HuH-7 (cell line): ENCODE measurements at places on chromosomes 13 and 19.

- DNase-seq: peak; percentile 12
Observed at GRCh38 chr13:62320129-62321108, 904.8 kb upstream of the PCDH20 start.

DNA sequence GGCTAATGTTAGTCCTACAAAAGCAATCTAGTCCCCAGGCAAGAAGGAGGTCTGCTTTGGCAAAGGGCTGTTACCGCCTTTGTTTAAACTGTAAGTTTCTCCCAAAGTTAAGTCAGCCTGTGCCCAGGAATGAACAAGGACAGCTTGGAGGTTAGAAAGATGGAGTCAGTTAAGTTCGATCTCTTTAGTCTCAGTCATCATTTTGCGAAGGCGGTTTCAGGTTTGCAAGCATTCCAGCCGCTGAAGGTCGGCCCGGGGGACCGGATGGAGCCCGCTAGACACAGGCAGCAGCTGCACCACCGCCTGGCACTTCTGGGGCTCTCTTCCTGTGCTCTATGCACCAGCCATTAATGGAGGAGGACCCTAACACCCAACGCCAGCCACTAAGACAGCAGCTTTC is 91.3 kb downstream of the STK24 start:
- DNase-seq: no peak

DNA sequence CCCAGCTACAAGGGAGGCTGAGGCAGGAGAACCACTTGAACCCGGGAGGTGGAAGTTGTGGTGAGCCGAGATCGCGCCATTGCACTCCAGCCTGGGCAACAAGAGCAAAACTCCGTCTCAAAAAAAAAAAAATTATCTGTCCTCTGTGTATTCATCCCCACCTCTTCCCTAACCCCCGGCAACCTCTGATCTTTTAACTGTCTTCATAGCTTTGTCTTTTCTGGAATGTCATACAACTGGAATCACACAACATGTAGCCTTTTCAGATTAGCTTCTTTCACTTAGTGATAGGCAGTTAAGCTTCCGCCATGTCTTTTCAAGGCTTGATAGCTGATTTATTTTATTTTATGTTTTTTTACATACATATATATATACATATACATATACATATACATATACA is 8.4 kb upstream of the S1PR5 start:
- no peak for DNase-seq

DNA sequence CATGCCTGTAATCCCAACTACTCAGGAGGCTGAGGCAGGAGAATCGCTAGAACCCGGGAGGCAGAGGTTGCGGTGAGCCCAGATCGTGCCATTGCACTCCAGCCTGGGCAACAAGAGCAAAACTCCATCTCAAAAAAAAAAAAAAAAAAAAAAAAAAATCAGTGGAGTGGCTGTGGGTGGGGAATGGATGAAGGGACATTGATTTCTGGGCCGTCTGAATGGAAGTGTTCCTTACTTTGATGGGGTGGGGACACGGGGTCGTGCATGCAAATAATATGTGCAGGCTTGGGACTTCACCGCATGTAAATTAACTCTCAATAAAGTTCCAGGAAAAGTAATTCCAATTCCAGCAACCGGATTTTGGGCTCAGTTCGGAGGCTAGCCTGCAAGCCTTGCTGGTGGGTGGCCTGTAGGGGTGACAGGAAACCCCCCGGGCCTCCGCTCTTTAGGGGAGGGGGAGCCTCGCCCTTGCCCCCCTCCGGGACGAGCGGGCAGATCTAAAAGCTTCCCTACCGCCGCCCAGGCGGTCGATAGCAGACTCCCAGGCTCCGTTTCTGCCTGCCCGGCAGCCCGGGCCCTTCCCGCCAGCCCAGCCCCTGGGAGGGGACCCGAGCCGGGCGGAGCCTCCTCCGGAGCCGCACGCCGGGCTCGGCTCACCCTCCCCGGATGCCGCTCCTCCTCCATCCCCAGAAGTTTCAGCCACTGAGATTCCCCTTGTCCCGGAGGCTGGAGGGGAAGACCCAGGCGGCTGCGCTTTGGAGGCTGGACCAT is 48.0 kb upstream of the ADGRE5 start:
- peak; percentile 60 for DNase-seq

- no peak for DNase-seq
Observed at GRCh38 chr19:38252941-38253691, 3.1 kb downstream of the PPP1R14A start.

GRCh38 chr13:37984357-37984756 is 114.8 kb upstream of the TRPC4 start:
- DNase-seq: no peak

- no peak for DNase-seq
Observed at GRCh38 chr19:6164906-6165531, 29.6 kb downstream of the ACSBG2 start.

DNA sequence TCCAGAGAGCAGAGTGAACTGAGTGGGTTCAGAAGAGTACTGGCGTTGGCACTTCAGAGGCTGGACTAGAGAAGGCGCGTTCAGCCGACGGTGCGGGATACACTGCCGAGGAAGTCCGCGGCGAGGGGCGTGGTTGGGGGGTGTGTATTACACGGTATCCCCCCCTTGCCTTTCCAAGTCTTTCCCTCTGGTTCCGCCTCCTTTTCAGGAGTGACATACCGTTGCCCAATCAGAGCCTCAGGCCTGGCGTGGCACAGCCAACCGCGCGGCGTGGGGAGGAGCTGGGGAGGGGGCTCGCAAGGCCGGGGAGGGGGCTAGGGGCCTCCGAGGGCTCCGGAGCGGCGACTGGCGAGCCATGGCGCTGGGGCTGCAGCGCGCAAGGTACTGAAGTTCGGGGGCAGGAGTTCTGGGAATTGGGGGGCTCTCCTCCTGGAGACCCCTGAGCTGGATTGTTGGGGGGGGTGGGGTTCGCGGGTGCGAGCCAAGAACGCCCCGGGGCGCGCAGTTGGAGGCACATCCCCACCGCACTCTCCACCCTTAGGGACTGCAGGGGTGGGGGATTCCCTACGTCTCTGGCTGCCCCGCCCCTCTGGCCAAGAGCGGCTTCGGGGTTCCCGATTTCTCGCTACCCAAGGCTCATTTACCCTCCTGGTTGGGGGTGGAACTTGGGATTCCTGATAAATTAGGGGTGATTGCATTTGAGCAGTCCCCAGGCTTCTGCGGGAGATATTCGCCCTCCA is at the start of gene HIF3A:
TSS of gene HIF3A (plus strand) at position 321 of the 740 bp plus-strand sequence. CDS start at position 356, 35 bp downstream.
- no peak for DNase-seq

DNA sequence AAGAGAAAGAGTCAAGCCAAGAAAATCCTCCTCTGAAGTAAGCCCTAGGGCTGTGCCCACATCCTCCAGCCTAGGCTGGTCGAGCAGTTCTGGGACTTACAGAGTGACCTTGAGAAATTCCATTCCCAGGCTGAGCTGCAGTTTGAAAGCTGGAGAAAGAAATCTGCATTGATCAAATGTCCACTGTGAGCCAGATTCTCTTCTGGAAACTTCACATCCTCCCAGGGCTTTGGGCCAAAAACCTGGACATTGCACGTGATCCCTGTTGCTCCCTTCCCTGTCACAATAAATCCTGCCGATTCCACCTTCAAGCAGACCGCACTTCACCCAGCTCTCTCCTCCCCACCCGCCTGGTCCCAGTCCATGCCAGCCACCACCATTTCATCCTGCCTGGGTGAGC is 15.7 kb downstream of the TMEM143 start:
- no peak for DNase-seq

DNA sequence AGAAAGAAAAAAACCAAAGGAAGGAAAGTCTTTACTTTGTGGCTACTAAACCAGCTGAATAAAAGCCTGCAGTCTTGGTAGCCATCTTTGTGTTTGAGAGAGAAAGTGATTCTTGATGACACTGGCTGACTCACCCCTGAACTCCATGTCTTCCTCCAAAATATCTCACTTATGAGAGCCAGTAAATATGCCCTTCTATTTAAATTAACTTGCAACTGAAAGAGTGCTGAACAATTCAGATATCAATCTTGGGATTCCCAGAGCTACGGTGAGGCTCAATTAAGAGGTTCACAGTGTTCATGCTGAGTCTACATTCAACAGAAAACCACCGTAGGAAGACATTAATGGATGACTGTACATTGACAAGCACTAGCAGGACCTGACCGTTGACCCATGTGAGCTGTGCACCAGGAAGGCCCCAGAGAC is 57.9 kb downstream of the KCTD12 start:
- no peak for DNase-seq

DNA sequence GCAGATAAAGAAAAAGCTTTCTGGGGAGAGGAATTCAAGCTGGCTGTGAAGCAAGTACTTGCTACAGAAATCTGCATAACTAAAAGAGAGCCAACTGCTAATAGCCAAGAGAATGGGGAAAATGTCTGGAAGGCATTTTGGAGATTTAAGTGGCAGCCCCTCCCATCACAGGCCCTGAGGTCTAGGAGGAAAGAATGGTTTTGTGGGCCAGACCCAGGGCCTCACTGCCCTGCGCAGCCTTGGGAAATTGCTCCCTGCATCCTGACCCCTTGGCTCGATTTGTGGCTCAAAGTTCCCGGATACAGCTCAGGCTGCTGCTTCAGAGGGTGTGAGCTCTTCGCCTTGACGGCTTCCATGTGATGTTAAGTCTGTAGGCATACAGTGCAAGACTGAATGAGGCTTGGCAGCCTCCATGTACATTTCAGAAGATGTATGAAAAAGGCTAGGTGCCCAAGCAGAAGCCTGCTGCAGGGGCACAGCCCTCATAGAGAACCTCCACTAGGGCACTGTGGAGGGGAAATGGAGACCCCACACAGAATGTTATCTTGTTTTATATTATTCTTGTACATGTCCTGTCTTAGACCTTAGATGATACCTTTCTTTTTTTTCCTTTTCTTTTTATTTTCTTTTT is 34.4 kb downstream of the MZT1 start:
- no peak for DNase-seq

- no peak for DNase-seq
Observed at GRCh38 chr19:54959840-54960239, 6.3 kb upstream of the NLRP2 start.

DNA sequence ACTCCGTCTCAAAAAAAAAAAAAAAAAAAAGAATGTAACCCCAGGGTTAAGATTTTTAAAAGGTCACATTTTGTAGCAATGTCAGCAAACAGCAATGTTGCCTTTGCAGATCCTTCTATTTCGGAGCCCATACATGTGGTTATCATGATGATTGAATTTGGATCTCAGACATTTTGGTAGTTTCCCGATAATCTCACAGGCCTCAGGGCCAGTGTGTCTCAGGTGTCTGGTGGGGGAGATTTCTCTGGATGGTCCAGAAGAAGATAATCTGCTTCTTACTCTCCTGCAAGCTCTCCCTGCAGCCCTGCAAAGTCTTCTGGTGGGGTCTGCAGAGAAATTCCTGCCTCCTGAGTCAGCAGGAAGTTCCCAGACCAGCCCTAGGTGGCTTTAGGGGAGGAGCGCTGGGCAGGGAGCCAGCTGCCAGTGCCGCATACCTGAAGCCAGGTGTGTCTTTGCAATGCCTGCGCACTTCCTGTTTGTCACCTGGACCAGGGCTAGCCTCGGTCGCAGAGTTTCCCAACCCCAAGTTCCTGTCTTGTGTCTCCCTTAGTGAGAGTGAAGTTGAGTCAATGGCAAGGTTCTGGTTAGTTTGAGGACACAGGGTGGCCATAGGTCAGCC is 1.4 kb downstream of the SH2D3A start:
- no peak for DNase-seq

DNA sequence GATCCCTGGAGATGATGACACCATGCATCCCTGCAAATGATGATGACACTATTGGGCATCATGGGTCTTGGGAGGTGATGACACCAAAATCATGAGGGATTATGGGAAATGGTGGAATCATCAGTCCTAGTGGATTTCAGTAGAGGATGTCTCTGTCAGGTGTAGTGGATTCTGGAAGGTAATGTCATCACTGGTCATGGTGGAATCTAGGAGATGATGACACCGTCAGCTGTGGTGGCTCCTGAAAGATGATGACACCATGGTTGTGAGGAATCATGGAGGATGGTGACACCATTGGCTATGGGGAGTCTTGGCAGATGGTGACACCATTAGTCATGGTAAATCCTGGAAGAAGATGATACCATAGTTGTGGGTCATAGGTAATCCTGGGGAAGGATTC is 11.9 kb downstream of the SHISA7 start:
- DNase-seq: no peak

- no peak for DNase-seq
Observed at GRCh38 chr13:49938314-49938713, 2.2 kb upstream of the SPRYD7 start.

DNA sequence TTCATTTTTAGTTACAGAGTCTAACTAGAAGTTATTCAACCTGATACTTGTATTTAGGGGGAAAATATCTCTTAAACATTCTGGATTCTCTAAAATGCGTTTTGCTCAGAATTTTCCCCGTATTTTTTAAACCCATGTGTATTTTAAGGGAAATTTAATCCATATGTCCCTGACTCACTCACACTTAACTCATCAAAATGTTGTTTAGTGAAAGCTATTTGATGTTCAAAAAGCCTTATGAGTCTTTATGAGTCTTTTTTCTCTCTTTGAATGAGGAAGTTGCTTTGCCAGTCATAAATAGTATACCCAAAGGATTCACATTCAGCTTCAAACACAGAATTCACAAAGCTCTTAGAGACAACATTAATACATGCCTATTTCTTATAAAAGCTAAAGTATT is 16.4 kb downstream of the MAB21L1 start:
- no peak for DNase-seq
